ENCODE measurements at places on chromosomes 13 and 19. TPM values are rescaled to one million over a fixed set of nuclear protein-coding genes. Genes with fewer than 3 reads are reported as not detected.

GRCh38 chr13:72960114-72960513, 98.7 kb upstream of the KLF5 start:
- H3K36me3 ChIP-seq: peaks cover under 1% of the 10 kb centered on the region
- peaks cover 9% of the 10 kb centered on the region for H3K4me1 ChIP-seq
- H3K4me3 ChIP-seq: no peak overlapping the region
- no peak for DNase-seq
- peak overlapping the region; percentile 79 for H3K27ac ChIP-seq
- H3K27me3 ChIP-seq: no peaks in the 10 kb centered on the region

DNA sequence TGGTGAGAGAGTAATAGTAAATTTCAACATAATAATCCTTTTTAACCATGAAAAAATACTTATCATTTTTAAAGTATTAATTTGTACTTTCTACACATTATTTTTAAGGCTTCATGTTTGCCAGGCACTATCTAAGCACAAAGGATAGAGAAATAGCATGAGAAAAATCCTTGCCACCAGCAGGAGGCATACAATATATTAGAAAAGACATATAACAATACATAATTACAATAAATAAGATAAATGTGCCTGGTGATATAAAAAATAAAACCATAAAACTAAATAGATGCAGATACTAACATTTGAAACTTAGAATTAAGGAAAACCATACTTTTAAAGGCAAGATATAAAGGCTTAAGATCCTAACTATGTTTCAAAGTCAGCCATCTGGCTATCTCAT, 1256.4 kb downstream of the DIAPH3 start:
- no peak overlapping the region for H3K4me3 ChIP-seq
- H3K36me3 ChIP-seq: no peaks in the 10 kb centered on the region
- no peaks in the 10 kb centered on the region for H3K27me3 ChIP-seq
- no peak for DNase-seq
- H3K27ac ChIP-seq: no peak overlapping the region

DNA sequence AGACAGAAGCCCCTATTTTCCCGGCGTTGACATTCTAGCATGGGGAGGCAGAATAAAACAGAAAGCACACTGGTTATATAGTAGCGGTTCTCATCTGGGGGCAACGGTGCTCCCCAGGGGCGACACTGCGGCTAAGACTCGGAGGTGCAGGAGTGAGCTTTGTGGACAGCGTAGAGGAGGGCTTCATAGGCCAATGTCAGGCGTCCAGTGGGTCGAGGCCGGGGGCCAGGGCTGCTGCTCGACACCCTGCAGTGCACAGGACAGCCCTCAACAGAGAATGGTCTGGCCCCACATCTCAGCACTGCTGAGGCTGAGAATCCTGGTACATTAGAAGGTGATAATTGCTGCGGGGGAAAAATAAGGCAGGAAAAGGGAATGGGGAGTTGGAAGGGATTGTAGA, 1.5 kb downstream of the ZNF628 start:
- H3K27me3 ChIP-seq: no peaks in the 10 kb centered on the region
- peak overlapping the region; percentile 51 for H3K4me3 ChIP-seq
- peaks cover 24% of the 10 kb centered on the region for H3K36me3 ChIP-seq
- no peak overlapping the region for H3K27ac ChIP-seq
- DNase-seq: no peak

DNA sequence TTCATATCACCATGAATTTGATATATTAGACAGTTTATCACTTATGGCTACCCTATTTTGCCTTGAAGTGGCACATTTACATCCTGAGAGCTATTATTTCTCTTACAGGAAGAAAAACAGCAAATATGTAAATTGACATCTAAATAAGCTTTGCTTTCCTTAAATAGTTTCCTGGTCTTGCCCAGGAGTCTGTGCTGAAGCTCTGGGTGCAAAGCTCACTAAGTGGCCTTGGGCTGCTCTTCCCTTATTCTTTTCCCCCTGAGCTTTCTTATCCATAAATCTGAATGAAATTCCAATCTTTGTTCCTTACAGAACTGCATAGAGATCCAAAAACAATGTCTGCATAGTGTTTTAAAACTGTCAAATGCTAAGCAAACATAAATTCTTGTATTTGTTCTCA, 56.3 kb downstream of the TNFSF13B start:
- DNase-seq: no peak
- no peaks in the 10 kb centered on the region for H3K36me3 ChIP-seq
- no peak overlapping the region for H3K4me3 ChIP-seq
- H3K27me3 ChIP-seq: peaks cover 22% of the 10 kb centered on the region

- H3K36me3 ChIP-seq: peaks cover 70% of the 10 kb centered on the region
- no peak overlapping the region for H3K4me3 ChIP-seq
- H3K27me3 ChIP-seq: no peaks in the 10 kb centered on the region
- H3K4me1 ChIP-seq: no peaks in the 10 kb centered on the region
- no peak for DNase-seq
These were observed 13.2 kb downstream of the AP3D1 start for GRCh38 chr19:2138061-2138728.

DNA sequence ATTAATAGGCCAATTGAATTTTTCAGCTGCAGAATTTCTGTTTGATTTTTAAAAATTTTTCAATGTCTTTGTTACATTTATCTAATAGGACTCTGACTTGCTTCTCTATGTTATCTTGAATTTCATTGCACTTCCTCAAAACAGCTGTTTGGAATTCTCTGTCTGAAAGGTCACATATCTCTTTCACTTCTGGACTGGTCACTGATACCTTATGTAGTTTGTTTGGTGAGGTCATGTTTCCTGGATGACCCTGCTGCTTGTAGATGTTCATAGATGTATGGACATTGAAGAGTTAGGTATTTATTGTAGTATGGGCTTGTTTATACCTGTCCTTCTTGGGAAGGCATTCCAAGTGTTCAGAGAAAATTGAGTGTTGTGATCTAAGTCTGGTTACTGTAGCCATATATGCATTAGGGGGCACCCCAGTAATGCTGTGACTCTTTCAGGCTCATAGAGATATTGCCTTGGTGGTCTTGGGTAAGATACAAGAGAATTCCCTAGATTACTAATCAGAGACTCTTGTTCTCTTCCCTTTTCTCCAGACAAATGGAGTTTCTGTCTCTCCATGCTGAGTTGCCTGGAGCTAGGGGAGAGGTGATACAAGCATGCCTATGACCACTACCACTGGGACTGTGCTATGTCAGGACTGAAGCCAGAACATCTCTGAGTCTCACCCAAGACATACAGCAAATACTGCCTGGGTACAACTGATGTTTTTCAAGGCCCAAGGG, 27.8 kb downstream of the RFC3 start:
- no peaks in the 10 kb centered on the region for H3K4me1 ChIP-seq
- no peak overlapping the region for H3K27ac ChIP-seq
- peaks cover 3% of the 10 kb centered on the region for H3K36me3 ChIP-seq
- no peaks in the 10 kb centered on the region for H3K27me3 ChIP-seq
- no peak overlapping the region for H3K4me3 ChIP-seq

The TNFRSF19 gene
- total RNA-seq: 1.2 TPM

The CRX gene
- not detected for total RNA-seq

The ZNF524 gene
- 2.9 TPM for total RNA-seq

All from stomach (tissue), 19 donors.